AG09309 (cell line): ENCODE measurements at places on chromosomes 4 and X.

GRCh38 chr4:123555807-123556273 is 159.2 kb downstream of the SPRY1 start:
- DNase-seq: peak; percentile 17

DNA sequence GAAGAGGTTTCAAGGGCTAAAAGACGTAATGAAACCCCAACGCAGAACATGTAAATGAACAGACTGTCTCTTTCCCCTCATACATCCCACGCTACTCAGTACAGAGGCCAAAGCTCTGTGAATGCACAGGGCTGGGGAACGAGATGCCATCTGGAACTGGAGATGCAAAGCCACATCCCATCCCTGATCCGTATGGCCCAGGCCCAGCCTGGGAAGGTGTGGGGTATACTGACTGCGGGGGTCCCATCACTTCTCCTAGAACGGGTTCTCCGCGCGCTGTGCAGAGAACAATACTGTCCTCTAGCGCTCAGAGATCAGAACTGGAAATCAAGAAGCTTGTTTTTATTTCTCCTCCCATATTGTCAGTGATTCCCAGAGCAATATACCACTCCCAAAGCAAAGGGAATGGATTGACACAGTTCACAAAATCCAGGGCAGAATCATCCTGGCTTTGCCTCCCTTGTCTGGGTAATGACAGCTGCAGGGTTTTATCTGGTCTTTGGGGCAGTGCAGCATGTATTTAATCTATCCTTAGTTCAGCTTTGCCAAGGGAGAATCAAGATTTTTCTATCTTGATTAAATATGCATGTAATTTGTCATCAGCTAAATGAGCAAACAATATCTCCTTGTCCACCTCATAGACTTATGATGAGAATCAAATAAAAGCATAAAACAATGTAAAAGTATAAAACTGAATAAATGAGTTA is 47.3 kb upstream of the TLR3 start:
- DNase-seq: no peak

- peak; percentile 27 for DNase-seq
Observed at GRCh38 chrX:72572248-72573157, at the start of gene HDAC8. Gene HDAC8 (minus strand): TSS chrX:72572843. CDS start chrX:72572761, 82 bp downstream.

DNA sequence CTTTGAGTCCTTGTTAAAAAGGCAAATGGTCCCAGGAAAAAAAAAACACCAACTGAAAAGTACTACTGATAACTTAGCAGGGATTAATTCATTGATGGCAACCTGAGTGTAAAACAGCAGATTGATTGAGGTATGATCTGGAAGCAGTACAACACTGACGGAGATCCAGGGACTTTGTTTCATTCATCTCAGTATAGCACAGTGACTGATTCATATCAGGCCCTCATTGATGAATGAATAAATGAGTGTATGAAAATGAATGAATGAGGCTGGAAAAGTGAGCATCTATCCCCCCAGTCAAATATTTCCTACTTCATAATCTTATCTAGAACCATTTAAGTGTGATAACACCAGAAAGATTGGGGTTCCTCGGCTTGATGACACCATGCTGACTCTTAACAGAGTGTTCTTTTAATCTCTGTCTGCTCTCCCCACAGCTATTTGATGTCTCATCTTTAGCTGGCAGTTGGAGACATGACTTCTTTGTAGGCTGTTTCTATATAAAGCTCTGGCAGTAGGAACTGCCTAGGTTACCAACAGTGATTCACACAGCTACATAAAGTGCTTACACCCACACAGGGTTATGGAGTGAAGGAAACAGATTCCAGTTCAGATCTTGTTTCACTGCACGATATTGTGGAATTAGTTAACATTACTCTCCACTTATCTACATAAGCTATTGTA is 18.6 kb upstream of the RNF128 start:
- peak; percentile 84 for DNase-seq

GRCh38 chrX:149248073-149248625 is 257.0 kb downstream of the IDS start:
- no peak for DNase-seq

DNA sequence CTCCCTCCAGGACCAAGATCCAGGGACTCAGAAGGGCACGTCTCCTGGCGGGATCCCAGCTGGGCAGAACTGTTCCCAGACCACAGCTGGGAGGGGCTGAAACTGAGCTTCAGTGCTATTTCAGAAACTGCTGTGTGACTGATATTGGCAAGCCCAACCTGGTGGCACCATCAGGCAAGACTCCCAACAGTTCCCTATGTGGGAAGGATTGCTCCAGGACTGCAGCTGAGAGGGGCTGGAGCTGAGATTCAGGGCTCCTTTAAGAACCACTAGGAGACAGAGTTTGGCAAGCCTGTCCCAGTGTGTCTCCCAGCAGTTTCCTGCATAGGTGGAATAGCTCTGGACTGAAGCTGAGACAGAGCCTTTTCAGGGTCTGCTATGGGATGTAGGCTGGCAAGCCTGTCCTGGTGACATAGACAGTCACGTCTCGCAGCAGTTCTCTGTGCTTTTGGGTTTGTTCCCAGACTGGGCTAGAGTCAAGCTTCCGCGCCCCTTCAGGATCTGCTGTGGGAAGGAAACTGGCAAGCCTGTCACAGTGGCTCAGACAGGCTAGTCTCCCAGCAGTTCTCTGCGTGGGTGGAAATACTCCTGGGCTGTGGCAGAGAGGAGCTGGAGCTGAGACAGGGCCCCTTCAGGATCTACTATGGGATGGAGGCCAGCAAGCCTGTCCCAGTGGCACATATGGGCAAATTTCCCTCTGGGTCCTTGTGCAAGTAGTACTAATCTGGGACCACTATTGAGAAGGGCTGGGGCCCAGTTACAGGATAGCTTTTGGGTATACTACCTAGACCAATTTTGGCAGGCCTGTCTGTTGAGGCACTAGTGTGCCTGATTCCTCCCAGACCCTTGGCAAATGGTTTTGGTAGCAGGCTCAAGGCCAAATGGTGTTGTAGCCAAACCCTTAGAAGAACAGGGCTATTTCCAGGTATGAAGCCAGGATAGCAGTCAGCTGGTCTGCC is 20.2 kb upstream of the MED14 start:
- DNase-seq: no peak

- DNase-seq: no peak
Observed at GRCh38 chrX:22963196-22963595, 36.6 kb upstream of the DDX53 start.

- DNase-seq: no peak
Observed at GRCh38 chrX:154325541-154325940, 29.9 kb downstream of the TKTL1 start.

- no peak for DNase-seq
Observed at GRCh38 chrX:23331701-23332100, 2.9 kb upstream of the PTCHD1 start.

- DNase-seq: no peak
Observed at GRCh38 chr4:20622701-20623100, 77.6 kb upstream of the PACRGL start.

GRCh38 chr4:161419822-161420221 is 744.0 kb downstream of the FSTL5 start:
- no peak for DNase-seq

- no peak for DNase-seq
Observed at GRCh38 chr4:11670304-11670703, 241.6 kb upstream of the HS3ST1 start.

- no peak for DNase-seq
Observed at GRCh38 chr4:67779631-67780030, 25.4 kb upstream of the GNRHR start.

DNA sequence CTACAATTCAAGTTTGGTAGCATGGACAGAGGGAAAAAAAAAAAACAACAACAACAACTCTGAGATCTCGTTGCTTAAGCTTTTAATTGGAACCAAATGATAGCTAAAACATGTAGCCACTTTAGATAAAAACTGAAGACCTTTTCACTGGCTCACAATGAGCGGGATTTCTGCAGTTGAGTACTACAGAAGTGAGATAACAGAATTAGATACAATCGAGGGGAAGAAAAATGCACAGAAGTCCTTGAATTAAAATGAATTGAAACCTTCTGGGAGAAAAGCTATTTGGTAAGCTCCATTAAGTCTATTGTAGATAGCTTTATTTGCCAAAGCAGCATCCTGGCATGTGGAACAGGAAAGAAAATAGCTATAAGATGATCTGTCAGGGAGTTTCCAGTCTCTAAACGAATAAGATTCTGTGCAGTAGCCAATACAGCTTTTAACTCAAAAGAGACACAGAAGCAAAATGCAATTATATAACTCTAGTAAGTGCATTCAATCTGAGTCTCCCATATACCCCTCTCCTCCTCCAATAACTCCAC is 248.5 kb downstream of the ENOX2 start:
- DNase-seq: no peak

- DNase-seq: no peak
Observed at GRCh38 chrX:75051047-75051446, 105.0 kb downstream of the ABCB7 start.

DNA sequence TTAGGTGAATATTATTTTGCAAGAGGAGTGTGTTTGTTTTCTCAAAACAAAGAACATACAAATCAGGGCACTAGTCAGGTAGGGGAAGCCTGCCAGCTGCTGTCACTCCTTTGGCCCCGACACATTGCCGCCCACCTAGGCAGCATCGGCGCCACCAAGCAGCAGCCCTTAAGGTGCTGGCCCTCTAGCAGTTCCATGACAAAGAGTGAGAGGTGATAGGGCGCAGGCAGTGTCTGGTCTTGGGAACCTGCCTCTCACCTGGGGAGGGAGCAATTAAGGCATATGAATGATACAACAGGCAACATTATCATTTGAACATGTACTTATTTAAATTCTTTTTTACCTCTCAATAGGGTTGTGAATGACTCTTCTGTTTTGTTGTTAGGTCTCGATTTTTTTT is 135.1 kb downstream of the PLS3 start:
- DNase-seq: no peak

DNA sequence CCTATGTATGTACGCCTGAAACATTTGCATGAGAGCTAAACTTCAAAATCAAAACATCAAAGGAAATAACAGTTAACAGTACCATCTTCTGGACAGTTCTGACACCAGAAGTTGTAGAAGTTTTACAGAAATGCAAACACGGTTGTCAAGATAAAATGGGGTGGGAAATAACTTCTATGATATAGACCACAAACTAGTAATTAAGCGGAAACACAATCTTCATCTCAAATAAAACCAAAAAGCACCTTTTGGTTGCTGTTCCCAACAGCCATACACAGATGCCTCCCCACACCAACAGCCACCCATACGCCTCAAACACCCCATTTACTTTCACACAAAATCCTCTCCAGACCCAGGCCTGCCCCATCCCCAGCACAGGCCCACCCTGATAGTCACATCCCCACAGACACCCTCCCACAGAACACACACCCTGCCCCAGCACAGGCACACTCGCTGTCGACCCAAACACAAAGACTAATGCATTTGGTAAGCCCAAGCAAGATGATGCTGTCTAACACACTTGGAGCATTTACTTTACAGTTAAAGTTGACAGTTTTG is 64.3 kb downstream of the TAPT1 start:
- no peak for DNase-seq

DNA sequence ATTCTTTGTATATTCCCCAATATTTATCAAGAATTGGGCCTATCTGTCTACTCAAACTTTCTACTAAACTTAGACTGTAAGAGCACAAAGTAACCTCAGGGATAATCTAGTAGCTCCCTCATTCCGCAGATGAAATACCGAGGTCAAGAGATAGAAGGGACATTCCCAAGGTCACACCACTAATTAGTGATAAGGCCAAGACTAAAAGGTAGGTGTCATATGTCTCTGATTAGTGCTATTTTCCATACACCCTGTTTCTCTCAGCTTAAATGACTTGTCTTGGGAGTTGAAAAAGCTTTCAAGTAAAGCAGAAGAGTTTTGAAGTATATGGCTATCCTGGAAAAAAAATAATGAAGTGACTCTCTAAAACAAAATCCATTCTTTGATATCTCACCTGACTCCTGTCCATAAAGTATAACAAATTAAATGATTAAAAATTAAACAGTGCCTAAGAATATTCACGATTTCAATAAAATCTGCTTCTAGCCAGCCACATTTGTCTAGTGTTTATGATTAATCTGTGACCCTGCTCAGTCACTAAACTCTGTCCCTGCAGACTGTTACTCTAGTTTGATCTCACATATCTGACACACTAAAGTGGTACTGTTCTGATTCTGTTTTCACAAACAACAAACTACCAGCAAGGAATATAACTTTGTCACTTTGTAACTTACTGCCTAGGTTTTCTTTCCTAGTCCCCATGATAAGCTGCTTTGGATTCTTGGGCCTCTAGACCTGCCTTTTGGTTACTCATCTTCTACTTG is 10.3 kb downstream of the GPR174 start:
- no peak for DNase-seq

DNA sequence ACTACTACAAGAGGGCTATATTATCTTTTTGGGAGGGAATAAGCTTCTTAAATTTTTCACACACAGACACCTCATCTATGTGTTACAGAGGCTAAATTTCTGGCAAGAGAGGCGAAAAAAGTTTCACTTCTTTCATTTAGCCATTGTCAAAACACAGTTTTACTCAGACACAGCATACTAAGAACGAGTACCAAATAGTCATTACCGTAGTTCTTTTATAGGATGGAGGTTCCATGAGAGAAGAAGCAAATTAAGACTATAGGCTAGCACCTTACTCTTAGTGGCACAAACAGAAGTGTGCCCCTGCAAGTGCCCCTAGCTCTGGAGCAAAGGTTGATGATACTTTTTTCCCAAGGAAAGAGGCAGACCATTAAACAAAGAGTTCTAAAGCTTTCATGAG is 26.2 kb downstream of the UGT2B7 start:
- DNase-seq: no peak

GRCh38 chr4:119559044-119559647 is 69.5 kb downstream of the PDE5A start:
- DNase-seq: no peak

GRCh38 chrX:118853596-118853995 is 30.0 kb downstream of the ZCCHC12 start:
- DNase-seq: no peak

DNA sequence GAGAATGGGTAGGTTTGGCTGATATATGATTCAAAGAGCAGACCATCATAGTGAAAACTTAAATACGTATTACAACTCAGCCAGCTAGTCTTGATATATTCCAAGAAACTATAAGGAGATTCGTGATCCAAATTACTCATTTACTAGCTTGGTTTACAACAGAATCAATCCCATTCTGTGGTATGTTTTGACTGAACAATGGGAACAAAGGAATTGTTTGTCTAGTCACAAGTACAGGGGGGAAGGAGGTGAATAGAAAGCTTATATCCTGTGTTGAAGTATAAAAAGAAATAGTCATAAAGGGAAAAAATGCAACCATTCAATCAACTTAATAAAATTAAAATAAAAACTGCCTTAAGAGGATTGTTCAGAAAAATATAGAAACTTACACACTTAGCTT is 17.0 kb downstream of the C4orf54 start:
- no peak for DNase-seq
